ENCODE measurements at places on chromosomes 6 and 20. TPM values are rescaled to one million over a fixed set of nuclear protein-coding genes. Genes with fewer than 3 reads are reported as not detected.

MYL9 gene
- 1.1 TPM for total RNA-seq

WFDC10B gene
- total RNA-seq, result not detected

PDYN gene
- not detected for total RNA-seq

LHFPL5 gene
- total RNA-seq, result not detected

- DNase-seq, result peak; percentile 23
Observed at GRCh38 chr6:47414423-47415167, 63.0 kb upstream of the CD2AP start.

DNA sequence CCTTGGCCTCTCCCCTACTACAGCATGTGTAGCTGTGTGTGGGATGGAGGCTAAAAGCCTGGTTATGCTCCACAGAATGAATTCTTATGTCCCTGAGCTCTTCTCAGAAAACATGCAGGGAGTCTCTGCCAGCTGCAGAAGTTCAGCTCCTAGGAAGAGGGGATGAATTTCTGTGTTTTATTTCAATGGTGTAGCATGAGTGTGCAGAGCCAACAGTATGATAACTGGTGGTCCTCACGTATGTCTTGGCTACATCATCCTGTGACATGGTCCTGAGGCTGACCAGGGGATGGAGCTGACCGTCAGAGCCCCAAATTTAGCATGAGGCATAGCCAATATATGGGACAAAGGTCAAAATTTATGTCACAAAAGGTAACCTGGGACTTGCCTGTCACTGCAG is 266.1 kb downstream of the ADGB start:
- no peak for DNase-seq

DNA sequence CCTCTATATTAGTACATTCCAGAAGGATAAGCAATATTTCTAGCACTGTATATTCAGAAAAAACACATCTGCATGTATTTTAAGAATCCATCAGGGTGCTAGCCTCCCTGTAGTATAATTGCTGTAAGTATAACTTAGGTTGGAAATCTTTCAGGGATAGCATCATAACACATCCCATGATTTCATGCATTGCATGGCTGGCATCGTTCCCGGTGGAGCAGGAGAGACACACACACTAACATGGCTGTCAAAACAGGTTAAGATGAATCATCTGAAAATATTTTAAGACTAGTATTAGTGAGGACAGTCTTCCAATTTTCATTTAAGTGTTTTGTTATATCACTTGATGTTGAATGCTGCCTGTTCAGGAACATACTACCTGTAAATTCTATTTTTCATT is 32.1 kb upstream of the CENPW start:
- no peak for DNase-seq

DNA sequence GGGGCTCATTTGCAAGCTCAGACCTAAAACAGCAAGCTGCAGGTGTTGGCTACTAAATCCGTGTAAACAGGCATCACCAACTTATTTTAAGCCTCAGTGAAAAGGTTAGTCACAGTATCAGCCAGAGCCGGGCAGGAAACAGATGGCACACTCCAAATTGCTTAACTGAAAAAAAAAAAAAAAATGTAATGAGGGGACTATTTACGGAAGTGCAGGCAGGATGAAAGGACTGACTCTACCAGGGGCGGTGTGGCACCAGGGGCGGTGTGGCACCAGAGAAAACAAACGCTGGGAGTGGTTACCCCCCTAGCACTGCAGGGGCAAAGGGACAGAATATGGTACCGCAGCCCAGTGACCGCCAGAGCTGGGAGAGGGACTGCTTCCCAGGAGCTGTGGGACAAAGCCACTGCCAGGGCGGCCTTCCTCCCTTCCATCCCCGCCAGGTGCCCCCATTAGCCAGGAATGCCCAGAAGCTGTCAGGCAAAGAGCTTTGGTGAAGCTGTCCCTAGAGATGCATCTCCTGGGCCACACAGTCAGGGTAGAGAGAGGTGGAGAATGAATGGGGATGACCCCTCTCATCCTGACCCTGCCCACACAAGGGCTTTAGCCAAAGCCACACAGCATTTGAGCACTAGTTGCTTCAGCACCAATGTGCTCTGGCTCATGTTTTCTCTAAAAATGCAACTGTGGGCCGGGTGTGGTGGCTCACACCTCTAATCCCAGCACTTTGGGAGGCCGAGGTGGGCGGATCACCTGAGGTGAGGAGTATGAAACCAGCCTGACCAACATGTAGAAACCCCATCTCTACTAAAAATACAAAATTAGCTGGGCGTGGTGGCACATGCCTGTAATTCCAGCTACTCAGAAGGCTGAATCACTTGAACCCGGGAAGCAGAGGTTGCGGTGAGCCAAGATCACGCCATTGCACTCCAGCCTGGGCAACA is 39.6 kb upstream of the GFOD1 start:
- no peak for DNase-seq

- no peak for DNase-seq
Observed at GRCh38 chr6:137764464-137764863, 102.6 kb upstream of the TNFAIP3 start.

GRCh38 chr6:96582436-96582835 is 19.5 kb downstream of the FHL5 start:
- no peak for DNase-seq

DNA sequence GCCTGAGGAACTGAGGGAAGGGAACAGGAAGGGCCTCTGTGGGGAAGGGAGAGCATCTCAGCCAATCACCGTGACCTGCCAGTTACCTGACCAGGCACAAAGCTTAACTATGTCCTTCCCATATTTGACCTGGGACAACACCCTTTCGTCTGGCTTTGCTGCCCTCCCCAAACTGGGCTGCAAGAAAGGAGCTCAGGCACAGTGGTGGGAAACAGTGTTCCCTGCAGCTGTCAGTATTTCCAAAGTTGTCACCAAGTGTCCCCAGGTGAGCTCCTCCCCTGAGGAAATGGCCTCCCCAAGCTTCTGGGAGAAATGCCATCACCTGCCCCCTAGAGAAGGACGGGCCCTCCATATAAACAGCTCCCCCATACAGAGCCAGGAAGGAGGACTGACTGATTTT is 17.9 kb downstream of the NCR2 start:
- no peak for DNase-seq

All from activated CD4-positive, alpha-beta memory T cell treated with anti-CD3 and anti-CD28 coated beads, Interleukin-2, amount 10 ng/mL, durations not matched to agents 7 days and 5 days (primary cell).